Hematopoietic multipotent progenitor cell treated with erythropoietin and hydrocortisone succinate and interleukin-3 and kit ligand, for 4 days (in vitro differentiated cells): ENCODE measurements at places on chromosomes 7 and 10.
A peak's percentile ranks its signal among the peaks of the same experiment; 100 is the strongest.

DNA sequence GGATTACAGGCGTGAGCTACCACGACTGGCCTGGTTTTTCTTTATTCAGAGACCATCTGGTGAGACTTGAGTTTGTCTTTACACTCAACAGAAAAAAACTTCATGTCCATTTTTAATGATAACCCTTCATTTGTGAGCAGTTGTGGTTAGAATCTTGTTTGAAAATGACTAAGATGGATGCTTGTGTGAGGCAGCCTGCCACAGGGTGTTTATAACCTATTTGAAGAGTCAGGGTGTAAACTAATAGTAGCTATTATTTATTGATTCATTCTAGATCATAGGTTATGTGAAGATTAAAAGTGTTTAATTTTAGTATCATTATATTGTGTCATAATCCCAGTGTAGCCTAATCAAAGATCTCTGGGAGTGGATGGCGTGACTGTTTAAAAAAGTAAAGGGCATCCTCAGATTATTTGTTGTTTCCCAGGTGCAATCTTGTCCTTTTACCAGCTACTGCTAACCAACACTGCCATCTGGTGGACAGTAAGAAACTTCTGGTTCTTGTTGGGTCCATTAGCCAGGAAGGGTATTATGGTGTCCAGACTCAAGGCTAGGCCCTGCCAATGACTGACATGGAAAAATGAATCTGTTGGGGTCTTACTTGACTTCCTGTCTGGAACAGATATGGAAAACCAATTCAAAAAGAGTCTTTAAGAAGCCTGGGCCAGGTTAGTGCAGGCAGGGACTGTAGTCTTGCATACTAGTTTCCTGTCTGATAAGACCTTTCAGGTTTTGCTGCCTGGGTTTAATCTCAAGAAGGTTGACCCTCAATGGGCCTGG lies 24.9 kb downstream of the NRBF2 start:
- DNase-seq = peak; percentile 89

GRCh38 chr7:27605689-27606269 lies 56.9 kb downstream of the HIBADH start:
- DNase-seq = peak; percentile 43

DNA sequence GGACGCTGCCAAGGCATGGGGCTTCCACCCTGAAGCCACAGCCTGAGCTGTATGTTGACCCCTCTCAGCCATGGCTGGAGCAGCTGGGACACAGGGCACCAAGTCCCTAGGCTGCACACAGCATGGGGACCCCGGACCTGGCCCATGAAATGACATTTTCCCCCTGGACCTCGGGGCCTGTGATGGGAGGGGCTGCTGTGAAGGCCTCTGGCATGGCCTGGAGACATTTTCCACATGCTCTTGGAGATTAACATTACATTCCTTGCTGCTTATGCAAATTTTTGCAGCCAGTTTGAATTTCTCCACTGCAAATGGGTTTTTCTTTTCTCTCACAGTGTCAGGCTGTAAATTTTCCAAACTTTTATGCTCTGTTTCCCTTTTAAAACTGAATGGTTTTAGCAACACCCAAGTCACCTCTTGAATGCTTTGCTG lies 463.6 kb downstream of the ZWINT start:
- no peak for DNase-seq

GRCh38 chr7:156791241-156791640 lies 101.7 kb downstream of the LMBR1 start:
- no peak for DNase-seq

GRCh38 chr10:117544711-117545140 lies 2.2 kb downstream of the EMX2 start:
- no peak for DNase-seq

- no peak for DNase-seq
Observed at GRCh38 chr7:154620141-154620755, 382.7 kb downstream of the PAXIP1 start.

DNA sequence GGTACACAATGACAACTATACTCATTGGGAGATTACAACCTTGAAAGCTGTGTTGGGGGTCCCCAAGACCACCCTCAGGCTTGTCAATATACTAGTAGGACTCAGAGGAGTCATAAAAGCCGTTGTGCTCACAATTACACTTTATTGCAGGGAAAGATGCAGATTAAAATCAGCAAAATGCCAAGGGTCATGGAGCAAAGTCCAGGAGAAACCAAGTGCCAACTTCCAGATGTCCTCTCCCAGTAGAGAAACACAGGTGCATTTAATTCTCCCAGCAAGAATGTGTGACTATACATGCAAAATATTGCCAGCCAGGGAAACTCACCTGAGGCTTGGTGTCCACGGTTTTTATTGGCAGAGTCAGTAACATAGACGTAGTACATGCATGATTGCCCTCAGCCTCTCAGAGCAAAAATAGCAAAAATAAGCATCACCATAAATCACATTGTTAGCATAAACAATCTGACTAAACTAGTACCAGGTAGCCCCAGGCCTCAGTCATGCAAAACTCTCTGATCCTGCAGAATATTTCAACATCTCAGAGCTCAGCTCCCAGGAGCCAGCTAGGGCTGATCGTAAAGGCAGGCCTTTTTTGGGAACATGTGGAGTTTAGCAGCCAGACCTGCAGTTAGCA lies 50.7 kb downstream of the VIM start:
- no peak for DNase-seq

DNA sequence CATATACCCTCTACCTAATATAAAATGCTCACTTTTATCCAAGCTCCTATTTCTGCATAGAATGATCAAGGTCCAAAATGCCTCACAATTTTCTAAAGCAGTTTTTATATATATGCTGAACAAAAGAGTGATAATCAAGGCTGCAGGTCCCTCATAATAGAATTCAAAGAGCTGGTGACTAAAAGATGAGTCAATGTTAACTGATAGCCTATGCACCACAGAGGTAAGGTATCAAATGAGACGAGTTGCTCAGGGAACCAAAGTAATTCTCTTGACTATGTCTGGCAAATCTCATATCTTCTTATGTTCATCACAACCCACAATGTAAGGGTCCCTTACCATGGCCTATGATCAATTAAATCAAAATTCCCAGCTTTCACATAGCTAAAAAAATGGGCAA lies 15.2 kb downstream of the PDZD8 start:
- no peak for DNase-seq

GRCh38 chr7:150799741-150800580 lies at the start of gene TMEM176B:
Gene TMEM176B, minus strand, starts transcription at chr7:150800364. Its CDS starts 3,795 bp downstream, at chr7:150796569.
- no peak for DNase-seq

- no peak for DNase-seq
Observed at GRCh38 chr7:47814905-47815613, 133.2 kb downstream of the PKD1L1 start.

DNA sequence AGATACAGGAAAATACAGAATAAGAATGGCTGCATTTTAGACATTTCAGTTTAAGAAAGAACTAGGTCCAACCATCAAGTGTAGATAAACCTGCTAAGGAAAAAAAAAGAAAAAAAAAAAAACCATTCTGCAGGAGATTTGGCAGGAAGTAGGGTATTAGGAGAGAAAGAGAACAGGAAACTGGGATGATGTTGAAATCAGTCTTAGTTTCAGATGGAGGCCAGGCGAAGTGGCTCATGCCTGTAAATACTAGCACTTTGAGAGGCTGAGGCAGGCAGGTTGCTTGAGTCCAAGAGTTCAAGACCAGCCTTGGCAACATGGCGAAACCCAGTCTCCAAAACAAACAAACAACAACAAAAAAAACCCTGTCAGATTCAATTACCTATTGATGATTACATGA lies 120.2 kb downstream of the RAB11FIP2 start:
- no peak for DNase-seq

- DNase-seq = no peak
Observed at GRCh38 chr7:140225562-140226249, 48.9 kb upstream of the KDM7A start.

DNA sequence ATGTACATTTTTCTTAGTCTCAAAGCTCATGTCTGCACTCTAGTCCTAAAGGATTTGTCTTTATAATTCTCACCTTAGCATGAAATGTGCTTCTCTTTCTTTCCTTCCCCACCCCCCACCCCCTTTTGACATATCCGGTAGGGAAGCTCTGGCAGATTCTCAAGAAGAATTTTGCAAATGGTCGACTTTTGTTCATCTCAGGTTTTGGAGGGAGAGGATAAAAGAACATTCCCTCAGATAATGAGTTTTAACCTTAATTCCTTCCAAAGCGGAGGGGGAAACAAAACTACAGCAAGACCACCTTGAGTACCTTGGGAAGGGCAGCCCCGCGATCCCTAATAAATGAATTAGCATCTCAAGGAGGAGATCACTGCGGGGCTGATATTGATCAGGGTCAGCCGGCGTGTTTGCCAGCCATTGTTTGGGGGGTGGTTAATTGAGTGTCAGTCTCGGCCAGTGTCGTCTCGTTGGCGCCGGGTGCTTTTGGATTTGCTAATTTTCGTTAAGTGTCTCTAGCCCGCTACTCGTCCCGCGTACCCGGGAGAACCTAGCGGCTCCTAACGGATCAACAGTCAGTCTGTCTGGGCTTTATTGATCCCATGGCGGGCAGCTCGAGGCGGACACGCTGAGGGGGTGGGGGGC lies 874 bp upstream of the BAMBI start:
- DNase-seq = peak; percentile 30

GRCh38 chr10:132396494-132397035 lies 435 bp upstream of the PWWP2B start:
- peak; percentile 85 for DNase-seq

GRCh38 chr7:146956853-146957252 lies 840.3 kb downstream of the CNTNAP2 start:
- no peak for DNase-seq

DNA sequence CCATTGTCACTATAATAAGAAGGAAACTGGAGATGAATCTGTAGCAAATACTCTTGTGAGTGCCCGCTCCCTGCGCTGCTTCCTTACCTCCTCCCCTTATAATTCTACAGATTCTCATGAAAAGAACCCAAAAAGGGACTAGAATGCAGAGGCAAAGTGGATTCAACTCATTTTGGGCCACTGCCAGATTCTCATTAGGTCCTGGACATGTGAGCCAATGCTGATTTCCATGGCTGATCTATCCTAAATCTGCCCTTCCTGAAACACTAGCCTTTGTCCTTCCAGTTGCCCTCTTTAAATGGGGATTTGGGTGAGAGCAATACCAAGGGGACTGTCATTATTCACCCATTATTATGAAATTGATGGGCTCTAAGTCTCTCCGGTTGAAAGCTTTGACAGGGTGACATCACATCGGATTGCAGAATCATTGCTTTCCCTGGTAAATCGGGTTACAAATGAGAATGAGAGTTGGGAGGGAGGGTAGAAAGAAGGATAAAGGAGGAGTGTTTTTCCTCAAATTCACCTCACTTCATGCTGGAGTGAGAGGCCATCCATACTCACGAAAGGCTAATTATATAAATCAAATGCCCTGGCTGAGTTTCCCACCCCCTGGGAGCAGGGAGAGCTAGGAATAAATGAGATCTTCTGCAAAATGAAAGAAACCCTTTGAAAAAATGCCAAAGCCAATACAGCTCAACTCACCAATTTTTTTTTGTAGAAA lies 37.5 kb downstream of the PTN start:
- DNase-seq = no peak

GRCh38 chr10:8404721-8405120 lies 350.2 kb downstream of the GATA3 start:
- peak; percentile 37 for DNase-seq

DNA sequence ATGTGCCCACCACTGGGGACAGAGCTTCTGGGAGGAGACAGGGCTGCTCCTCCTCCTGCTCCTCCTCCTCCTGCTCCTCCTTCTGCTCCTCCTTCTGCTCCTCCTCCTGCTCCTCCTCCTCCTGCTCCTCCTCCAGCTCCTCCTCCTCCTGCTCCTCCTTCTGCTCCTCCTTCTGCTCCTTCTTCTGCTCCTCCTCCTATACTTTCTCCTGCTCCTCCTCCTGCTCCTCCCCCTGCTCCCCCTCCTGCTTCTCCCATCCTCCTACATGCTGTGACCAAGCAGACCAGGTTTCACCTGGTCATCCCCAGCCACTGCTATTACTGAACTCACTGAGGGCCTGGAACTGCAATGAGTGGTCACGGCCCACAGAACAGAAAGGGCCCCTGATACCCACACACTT lies 154.0 kb upstream of the PPP2R2D start:
- DNase-seq = no peak

GRCh38 chr7:22549667-22550513 lies 49.9 kb upstream of the STEAP1B start:
- DNase-seq = peak; percentile 14

DNA sequence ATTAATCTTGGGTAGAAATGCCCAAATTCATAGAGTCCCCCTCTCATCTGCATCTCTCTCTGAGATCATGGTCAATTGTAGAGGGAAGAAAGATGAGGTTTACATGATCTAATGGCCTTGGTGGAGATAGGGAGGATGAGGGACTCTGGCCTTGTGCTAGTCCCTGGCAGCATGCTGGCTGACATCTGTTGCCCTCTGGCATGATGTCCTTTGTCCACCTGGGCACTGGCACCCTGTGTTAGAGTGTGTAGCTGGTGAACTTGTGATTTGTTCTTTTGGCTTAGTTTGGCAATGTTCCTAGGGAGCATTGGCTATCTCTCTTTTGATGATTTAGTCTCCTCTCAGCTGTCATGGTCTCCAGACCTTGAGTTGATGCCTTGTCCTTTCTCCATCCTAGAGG lies 103.2 kb downstream of the DYNC1I1 start:
- DNase-seq = no peak
